ENCODE measurements at places on chromosomes 2 and 18. TPM values are rescaled to one million over a fixed set of nuclear protein-coding genes. Genes with fewer than 3 reads are reported as not detected.

DLGAP1 gene
- 0.44 TPM for total RNA-seq

ABCG8 gene
- total RNA-seq: not detected

SMIM21 gene
- not detected for total RNA-seq

TMEM131 gene
- 38.0 TPM for total RNA-seq

C2orf15 gene
- 0.20 TPM for total RNA-seq

HOXD13 gene
- not detected for total RNA-seq

VWC2L gene
- total RNA-seq: not detected

SLC9A4 gene
- total RNA-seq: 0.20 TPM

ALKAL2 gene
- total RNA-seq: 1.1 TPM

SERPINB12 gene
- total RNA-seq: not detected

KCNG3 gene
- total RNA-seq: not detected

FTCDNL1 gene
- total RNA-seq: 0.71 TPM

RPIA gene
- 39.3 TPM for total RNA-seq

ZNF892 gene
- 3.2 TPM for total RNA-seq

CCDC74A gene
- total RNA-seq: 2.3 TPM

CYP26B1 gene
- not detected for total RNA-seq

AKAIN1 gene
- not detected for total RNA-seq

All from T-helper 1 cell treated with Interleukin-12 subunit alpha and Interleukin-12 subunit beta and Interleukin-4 antibody, amounts not matched to agents 30 ng/mL and 1 ng/mL, for 36 hours (primary cell).